Neural progenitor cell (in vitro differentiated cells): ENCODE measurements at places on chromosomes 11 and 22. TPM values are rescaled to one million over a fixed set of nuclear protein-coding genes. Genes with fewer than 3 reads are reported as not detected.

- no peak for DNase-seq
Measured at GRCh38 chr11:45423036-45423435, 136.9 kb upstream of the SYT13 start.

GRCh38 chr11:4699697-4700435 is 2.2 kb upstream of the OR51E2 start:
- DNase-seq = no peak

GRCh38 chr11:104005234-104005855 is 31.1 kb upstream of the DDI1 start:
- DNase-seq = no peak

- DNase-seq = peak; percentile 14
Measured at GRCh38 chr11:92707173-92707619, 262.3 kb upstream of the MTNR1B start.

GRCh38 chr11:4039011-4039410 is 55.6 kb upstream of the RRM1 start:
- no peak for DNase-seq

- no peak for DNase-seq
Measured at GRCh38 chr22:49289822-49290679, 537.6 kb downstream of the BRD1 start.

GRCh38 chr11:131884461-131885073 is 514.2 kb downstream of the NTM start:
- DNase-seq = no peak

- DNase-seq = no peak
Measured at GRCh38 chr11:81888391-81888790, 845.3 kb downstream of the FAM181B start.

- DNase-seq = no peak
Measured at GRCh38 chr11:48020092-48020755, 39.9 kb downstream of the PTPRJ start.

GRCh38 chr11:33558097-33558496 is 142.5 kb downstream of the C11orf91 start:
- no peak for DNase-seq

DNA sequence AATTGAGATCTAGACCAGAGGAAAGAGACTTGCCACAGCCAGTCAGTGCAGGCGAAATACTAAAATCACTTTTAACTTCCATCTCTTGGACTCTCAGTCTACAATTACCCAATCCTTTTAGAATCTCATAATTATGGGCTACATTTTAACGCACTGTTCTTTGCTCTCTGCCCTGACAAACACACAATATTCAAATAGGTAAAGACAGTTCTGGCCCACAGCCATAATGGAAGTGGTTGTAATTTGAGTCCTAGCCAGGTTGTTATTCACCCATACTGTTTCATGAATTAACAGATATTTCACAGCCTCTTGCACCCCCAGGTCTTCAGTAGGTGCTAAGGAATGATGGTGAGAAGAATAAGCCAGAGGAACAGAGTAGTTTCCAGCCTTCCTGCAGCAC is 830 bp downstream of the C11orf97 start:
- no peak for DNase-seq

DNA sequence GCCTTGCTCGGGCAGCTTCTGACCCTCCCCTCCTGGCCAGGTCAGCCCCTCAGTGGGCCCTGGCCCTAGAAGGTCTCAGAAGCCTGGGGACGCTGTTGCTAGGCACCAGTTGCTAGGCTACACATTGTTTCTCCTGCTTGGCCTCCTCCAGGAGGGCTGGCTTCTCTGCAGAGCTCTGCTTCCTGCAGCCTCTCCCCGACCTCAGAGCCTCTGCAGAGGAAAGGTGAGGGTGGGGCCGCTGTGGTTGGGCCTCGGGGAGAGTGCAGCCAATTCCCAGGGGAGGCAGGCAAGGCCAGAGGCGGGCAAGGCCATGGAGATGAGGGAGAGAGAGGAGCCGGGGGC is 27.6 kb upstream of the LRRC10B start:
- DNase-seq = peak; percentile 97

GRCh38 chr11:14380947-14381561 is 22.1 kb upstream of the RRAS2 start:
- DNase-seq = peak; percentile 79

DNA sequence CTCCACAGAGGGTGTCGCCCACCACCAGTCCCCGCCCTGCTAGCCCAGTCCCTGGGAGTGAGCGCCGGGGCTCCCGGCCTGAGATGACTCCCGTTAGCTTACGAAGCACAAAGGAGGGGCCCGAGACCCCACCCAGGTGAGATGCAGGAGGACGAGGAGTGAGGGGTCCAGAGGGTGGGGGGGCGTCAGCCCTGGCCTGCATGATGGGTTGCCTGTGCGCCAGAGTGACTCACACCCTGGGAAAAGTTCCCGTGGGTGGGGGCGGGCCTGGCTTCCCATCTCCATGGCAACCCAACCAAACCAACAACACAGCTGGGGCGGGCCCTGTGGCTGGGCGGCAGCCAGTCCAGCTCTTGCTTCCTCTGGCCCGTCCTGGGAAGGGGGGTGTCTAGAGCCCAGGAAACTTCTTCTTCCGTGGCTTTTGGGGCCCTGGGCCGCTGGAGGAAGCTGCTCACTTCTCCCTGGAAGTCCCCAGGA is 4.5 kb downstream of the GAS2L1 start:
- DNase-seq = peak; percentile 83

- DNase-seq = no peak
Measured at GRCh38 chr22:36733271-36733670, 29.7 kb upstream of the CACNG2 start.

DNA sequence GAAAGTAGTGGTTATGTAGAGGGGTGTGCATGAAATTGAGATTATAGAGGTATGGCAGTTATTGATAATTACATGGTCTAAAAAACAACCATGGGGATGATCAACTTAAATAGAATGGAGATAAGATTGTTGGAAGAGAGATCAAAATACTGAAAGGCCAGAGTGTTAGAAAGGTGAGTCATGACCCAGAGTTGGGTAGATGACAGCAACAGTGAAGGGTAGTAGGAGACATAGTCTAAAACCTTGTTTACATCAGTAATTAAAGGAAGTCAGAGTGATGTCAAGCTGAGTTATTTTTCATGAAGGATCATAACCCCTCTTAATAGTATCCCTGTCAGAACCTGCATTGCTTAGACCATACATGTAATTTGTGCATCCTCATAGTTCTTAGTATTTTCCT is 110.9 kb downstream of the ELP4 start:
- DNase-seq = no peak

GRCh38 chr11:898540-899190 is 11.9 kb downstream of the CHID1 start:
- peak; percentile 62 for DNase-seq

- no peak for DNase-seq
Measured at GRCh38 chr11:77165066-77165465, 37.0 kb downstream of the MYO7A start.

DNA sequence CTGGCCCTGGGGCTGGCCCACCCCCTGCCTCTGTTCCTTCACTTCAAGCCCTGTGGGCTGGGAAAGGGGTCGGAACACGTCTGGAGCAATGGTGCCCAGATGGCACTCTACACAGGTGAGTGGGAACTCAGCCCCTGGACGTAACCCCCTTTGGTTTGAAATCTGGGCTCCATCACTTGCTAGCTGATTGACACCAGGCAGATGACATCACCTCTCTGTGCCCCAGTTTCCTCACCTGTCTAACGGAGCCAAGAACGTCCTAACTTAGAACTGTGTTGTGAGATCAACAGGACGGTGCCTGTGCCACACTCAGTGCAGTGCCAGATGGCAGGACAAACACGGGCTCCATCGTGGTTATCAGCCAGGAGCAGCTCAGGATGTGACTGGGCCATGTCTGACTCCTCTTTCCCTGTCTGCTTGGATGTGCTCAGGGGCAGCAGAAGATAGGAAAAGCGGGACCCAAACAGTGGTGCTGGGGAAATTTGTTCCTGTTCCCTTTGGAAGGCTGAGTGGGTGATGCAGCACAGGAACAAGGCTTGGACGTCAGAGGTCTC is 24.4 kb downstream of the NPTXR start:
- DNase-seq = no peak

DNA sequence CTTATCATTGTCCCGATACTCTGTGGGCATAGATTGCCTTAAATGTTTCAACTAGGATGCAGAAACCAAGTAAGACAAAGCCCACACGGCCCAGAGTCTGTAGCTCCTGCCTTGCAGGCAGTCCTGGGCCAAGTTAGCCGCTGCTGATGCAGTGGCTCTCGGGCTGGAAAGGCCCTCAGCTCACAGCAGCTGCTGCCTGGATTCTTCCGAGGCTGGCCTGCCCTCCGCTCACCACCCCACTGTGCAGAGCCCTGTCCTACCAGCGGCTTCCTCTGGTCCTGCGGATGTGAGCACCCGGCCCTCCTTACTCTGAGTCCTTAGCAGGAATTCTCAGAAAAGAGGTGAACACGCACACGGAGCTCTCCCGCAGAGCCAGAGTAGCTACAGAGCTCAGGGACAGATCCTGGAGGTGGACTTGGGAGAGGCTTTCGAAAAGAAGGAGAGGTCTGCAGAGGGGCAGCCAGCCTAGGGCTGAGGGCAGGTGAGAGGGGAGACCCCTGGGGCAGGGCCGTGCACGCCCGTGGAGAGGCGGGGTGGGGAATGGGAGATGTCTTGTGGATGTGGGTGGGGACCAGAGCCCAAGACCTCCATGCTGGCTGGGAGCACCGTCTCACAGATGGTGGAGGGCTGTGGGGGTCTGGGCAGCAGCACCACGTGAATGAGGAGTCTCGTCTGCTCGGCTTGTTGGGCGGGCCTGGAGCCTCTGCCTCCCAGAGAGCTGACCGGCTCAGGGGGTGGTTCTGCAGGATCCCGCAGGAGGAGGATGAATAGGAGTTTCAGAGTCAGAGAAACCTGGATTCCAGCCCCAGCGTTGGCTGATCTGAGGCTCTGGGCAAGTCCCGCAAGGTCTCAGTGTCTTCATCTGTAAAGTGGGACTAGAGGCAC is 117.4 kb upstream of the B3GAT1 start:
- DNase-seq = no peak

GRCh38 chr11:19525276-19525675 is 187.4 kb upstream of the NAV2 start:
- DNase-seq = no peak

GRCh38 chr22:30640361-30640760 is 4.8 kb downstream of the SLC35E4 start:
- DNase-seq = no peak

- DNase-seq = no peak
Measured at GRCh38 chr11:35784699-35785098, 122.1 kb downstream of the TRIM44 start.

DNA sequence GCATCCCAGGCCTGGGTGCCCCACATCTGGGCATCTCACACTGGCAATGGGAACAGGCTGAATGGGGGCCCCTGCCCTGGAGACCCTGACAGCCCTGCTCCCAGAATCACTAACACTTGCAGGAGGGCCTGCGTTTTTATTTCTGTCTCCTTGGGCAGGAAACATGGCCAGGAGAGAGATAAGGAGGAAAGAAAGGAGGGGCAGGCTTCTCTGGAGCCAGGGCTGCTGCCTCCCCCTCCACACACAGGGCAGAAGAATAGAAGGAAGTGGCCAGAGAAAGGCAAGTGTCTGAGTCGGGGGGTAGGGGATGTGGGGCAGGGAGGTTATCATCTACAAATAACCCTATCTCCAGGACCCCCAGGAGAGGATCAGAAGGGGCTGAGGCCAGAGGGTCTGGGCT is 25.5 kb upstream of the TSPAN18 start:
- DNase-seq = no peak

GRCh38 chr11:95575517-95575916 is 214.1 kb downstream of the FAM76B start:
- DNase-seq = no peak

DNA sequence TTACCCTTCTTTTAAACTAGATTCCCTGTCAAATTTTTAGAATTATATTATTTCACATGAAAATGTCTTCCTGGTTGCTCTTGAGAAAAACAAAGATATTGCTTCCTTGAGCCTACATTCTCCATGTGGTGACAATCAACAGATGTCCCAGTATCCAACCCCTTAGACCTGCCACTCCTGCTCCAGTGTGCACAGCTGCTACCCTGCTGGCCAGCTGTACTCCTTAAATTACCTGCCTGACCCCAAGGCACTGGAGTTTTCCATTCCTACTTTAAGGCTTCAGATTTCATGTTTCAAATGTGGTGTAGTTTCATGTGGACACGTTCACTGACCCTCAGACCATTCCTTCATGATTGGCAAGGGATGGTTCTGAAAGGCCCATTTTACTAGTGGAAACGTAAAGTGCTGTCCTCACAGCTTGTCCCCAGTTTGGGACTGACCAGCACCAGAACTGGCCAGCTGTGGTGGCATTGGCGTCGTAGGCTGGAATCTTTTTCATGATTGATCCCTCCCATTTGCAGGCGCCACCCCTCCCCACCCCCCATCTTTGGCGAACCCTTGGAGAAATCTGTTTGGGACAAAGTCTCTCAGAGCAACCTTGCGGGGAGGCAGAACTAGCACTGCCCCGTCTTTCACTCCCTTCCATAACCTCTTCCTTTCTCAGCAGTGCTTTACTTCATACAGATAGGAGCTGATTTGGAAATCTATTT is 123.5 kb downstream of the DBX1 start:
- DNase-seq = no peak

GRCh38 chr22:23289130-23289503 is 108.8 kb downstream of the BCR start:
- DNase-seq = no peak

DNA sequence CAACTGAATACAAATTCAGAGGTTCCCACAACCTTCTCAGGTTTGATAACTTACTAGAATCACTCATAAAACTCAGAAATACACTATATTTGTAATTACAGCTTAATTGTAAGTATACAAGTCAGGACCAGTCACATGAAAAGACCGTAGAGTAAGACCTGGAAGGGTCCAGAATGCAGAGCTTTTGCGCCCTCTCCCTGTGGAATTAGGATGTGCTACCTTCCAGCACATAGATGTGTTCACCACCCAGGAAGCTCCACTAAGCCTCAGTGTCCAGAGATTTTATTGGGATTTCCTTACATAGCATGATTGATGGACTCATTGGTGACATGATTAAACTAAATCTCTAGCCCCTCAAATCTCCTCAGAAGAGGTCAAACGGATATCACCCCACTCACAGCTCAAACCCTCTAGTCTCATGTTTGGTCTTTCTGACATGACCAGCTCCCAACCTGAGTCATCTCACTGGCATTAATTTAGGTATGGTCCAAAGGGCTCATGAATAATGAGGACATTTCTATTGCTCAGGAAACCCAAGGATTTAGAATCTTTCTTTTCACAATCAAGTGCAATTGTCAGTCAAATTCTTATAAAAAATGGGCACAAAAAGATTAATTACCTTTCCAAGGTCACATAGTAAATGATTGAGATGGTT is 77.2 kb upstream of the UBASH3B start:
- no peak for DNase-seq

The PLEKHB1 gene
- total RNA-seq = 8.8 and 31.1 TPM in 2 replicates

The CALCA gene
- not detected in 2 replicates for total RNA-seq

The RCN1 gene
- 172 and 246 TPM in 2 replicates for total RNA-seq

The SEZ6L gene
- 0.22 and 0.31 TPM in 2 replicates for total RNA-seq

The MAPK8IP2 gene
- total RNA-seq = 0.74 TPM in 1 of 2 replicates, not detected in the other

The MS4A6A gene
- total RNA-seq = not detected in 2 replicates

The ZP1 gene
- total RNA-seq = not detected in 2 replicates

The MACROD1 gene
- total RNA-seq = 11.9 and 27.8 TPM in 2 replicates

The RAB39A gene
- 8.9 and 13.2 TPM in 2 replicates for total RNA-seq

The P2RX6 gene
- 0.36 and 0.53 TPM in 2 replicates for total RNA-seq

The OR52A1 gene
- total RNA-seq = not detected in 2 replicates

The OR51B5 gene
- 0.22 TPM in 1 of 2 replicates, not detected in the other for total RNA-seq

The CCDC15 gene
- 7.4 and 11.2 TPM in 2 replicates for total RNA-seq

The ACRV1 gene
- total RNA-seq = 0.47 and 0.56 TPM in 2 replicates
